Fibroblast of skin of scalp (primary cell): ENCODE measurements at places on chromosomes 12 and 14.
A peak's percentile ranks its signal among the peaks of the same experiment; 100 is the strongest.

DNA sequence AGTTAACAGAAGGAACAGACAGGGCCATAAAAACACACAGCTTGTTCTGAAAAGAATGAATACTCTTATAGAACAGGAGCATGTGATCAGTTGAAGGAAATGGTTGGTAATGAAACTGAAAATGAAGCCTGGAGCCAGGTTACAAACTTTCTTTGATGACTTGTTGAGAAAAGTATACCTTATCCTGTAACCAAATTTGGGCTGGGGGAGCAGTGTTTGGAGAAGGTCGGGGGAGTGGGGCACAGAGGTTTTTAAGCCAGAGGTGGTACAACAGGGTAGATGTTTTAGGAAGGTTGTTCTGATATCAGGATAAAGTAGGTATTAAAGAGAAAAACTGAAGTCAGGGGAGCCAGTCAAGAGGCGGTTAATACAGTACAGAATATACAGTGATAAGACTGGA lies 8.2 kb downstream of the GOLT1B start:
- DNase-seq = no peak

GRCh38 chr14:104106471-104106991 lies 21.0 kb downstream of the ASPG start:
- no peak for DNase-seq

- peak; percentile 84 for DNase-seq
Measured at GRCh38 chr12:91984556-91984955, 161.1 kb downstream of the BTG1 start.

- peak; percentile 60 for DNase-seq
Measured at GRCh38 chr14:22380571-22381407, 208.2 kb downstream of the DAD1 start.

GRCh38 chr14:75123991-75124390 lies 2.9 kb downstream of the NEK9 start:
- DNase-seq = peak; percentile 7

DNA sequence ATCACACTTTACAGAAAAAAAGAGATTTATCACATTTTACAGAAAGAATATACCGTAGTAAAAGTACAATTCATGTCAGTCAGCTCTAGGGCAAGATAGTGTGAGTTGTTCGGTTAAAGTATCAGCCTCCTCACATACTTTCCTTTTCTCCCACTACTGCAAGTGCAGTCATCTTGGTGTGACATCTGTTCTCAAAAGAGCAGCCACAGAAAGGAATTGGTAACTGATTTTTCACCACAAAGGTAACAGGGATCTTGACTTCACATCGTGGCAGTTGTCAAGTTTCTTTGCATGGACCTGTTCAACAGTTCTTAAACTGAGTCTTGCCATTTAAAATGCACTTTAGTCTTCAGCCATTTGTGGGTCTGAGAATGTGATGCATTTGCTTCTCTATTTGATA lies 5.0 kb upstream of the E2F7 start:
- DNase-seq = no peak

- no peak for DNase-seq
Measured at GRCh38 chr12:82554529-82554928, 132.2 kb upstream of the TMTC2 start.

DNA sequence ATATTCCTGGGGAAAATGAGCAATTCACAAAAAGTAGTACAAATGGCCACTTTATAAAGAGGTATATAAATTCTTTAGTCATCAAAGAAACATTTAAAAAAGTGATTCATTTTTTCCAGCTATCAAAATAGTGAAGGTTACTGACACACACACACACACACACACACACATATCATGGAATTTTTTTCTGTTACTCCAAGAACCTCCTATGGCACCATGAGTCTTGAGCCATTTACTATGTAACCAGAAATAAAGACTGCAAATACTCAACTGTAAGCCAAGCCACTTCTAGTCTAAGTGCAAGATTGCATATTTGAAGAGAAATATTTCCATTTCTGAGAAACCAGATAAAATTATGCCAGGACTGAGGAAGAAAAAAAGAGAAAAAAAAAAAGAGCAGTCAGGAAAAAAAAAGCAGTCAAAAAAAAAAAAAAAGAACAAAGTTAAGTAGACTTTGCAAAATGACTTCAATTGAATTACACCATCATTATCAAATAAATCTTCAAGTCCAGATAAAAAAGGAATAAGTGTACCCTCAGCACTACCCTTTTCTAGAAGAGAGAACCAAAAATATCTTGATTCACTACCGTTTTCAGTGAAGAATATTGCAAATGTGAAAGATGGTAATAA lies 275.7 kb downstream of the DAD1 start:
- peak; percentile 26 for DNase-seq

GRCh38 chr12:52148464-52149181 lies 43.2 kb downstream of the KRT80 start:
- DNase-seq = no peak

DNA sequence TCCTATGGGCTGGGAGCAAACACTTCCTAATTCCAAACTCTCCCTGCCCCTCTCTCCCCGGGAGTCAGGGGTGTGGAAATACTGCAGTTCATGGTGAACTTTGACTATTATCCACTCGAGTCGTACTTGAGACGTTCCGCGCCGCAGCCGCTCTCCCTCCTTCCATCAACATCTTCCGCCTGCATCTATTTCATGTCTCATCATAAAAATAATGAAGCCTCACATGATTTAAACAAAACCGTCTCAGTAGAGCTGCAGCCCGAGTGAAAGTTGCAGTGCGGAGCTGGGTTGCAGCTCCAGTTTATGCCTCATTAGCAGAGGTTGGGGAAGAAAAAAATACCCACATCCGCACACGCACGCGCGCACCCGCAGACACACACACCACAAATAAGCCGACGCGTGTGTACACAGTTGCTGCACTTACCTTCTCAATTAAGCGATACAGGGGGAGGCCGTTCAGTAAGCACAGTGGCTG lies 283 bp downstream of the LMO3 start:
- no peak for DNase-seq

DNA sequence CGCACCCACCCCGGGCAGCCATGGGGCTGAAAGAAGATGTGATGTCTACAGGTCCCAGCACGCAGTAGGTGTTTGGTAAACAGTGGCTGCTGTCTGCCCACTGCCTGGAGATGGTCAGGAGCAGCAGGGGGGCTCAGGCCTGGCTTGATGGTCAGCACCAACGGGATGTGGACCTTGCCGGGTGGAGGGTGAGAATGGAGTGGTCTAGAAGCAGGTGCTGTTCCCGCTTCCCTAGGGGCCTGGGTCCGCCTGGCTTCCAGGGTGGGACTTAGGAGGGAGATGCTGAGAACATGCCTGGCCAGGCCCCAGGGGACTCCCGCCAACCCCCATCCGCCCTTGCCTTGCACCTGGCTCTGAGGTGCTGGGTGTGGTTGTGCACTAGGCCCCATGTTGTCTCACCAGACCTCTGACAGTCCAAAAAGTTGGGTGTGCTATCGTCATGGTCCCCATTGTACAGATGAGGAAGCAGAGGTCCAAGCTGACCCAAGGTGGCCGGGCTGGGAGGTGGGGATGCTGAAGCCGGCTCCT lies 12.9 kb downstream of the FAM222A start:
- no peak for DNase-seq

DNA sequence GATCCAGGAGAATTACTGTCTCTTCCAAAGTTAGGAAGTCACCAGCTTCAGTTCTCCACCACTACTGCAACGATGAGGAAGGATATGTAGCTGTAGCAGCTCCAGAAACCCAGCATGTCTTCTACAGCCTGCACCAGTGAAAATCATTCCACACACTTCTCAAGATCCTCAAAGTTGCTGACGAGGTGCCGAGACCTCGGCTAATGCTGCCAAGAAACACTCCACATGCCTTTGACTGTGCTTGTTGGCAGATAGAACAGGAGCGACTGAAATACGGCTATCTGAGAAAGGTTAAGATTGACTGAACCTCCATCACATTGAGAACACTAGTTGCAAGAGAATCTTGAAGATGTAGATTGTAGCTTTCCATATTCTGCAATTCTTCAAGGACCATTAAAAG lies 241.9 kb downstream of the PPFIA2 start:
- no peak for DNase-seq

DNA sequence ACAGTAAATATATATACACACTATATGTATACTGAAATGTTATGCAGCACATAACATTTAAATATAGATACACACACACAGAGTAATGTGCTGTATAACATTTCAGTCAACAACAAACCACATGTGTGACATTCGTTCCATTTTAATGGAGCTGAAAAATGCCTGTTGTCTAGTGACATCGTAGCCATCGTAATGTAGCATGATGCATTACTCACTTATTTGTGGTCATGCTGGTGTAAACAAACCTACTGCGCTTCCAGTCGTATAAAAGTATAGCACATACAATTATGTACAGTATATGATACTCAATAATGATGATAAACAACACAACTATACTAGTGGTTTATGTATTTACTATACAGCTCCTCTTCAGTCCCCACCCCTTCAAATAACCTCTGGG lies 119.0 kb upstream of the SLC38A4 start:
- no peak for DNase-seq

DNA sequence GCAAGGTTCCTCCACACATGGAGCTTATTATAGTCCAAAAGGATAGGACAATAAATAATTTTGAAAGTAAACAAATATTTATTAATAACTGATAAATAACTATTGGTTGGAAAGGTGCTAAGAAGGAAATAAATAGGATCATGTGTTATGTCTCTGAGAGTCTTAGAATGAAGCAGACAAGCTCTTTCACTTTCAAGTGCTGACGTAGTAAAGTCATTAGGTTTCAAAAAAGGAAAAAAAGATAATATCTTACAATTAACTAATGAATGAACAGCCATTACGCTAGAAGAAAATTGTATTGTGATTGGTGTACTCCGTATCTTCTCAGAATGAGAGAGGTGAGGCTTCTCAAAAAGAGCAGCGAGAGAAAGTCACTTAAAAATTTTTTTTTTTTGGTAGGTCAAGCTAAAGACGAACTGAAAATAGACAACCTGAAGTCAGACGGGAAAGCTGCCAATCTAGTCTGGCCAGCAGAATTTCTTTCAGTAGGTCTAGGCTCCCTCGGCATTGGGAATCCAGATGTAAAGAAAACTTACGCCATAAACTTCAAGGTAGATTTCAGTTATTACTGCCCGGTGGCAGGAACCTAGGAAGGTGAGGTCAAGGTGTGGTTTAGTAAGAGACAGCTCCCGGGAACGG lies 583 bp upstream of the LEMD3 start:
- DNase-seq = no peak
